CD4-positive, alpha-beta T cell treated with Interleukin-21 for 1 hour (primary cell): ENCODE measurements at places on chromosomes 6 and 20.

GRCh38 chr6:152270301-152270925 is 366.7 kb downstream of the SYNE1 start:
- DNase-seq, result no peak

- DNase-seq, result no peak
These were observed 1003.3 kb upstream of the MAP3K7 start for GRCh38 chr6:91590191-91590590.

- no peak for DNase-seq
These were observed 7.6 kb upstream of the SYNDIG1 start for GRCh38 chr20:24461848-24462247.

DNA sequence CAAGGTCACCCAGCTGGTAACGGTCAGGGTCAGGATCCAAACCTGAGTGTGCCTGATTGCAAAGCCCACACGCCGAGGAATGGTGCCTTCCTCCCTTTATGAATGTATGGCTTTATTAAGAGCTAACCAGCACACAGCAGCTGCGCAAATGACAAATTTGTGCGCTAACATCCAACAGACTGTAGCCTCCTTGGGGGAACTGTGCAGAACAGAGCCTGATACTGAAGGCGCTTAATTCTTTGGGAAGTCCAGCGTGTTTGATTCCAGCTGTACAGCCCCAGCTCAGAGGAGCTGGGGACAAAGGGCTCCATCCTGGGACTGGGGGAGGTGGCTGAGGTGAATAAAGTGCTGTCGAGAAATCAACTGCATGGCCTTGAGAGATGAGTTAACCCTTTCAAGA is 75.7 kb upstream of the JARID2 start:
- DNase-seq, result no peak

DNA sequence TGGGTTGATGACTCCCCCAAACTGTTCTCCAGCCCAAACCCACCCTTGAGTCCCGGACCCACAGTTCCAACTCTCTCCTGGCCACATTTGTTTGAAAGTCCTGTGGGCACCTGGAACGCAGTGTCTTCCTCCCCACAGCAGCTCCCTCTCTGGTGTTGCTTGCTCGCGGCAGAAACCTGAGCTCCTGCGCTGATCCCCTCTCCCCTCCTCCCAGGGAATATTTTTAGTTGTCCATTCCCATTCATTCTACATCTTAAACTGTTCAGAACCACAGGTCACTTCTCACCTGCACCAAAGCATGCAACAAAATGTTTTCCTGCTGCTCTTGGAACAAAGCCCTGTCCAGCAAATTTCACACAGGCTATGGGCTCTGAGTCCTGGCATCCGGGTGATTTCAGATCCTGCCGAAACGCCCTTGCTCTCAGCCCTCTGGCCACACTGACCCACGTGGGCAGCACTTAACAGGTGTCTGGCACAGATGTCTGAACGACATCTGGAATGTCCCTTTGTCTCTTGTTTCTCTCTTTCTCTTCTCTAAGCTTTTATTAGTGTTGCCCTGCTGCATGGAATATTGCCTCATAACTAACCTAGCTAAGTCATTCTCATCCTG is 27.0 kb upstream of the PMEPA1 start:
- no peak for DNase-seq

DNA sequence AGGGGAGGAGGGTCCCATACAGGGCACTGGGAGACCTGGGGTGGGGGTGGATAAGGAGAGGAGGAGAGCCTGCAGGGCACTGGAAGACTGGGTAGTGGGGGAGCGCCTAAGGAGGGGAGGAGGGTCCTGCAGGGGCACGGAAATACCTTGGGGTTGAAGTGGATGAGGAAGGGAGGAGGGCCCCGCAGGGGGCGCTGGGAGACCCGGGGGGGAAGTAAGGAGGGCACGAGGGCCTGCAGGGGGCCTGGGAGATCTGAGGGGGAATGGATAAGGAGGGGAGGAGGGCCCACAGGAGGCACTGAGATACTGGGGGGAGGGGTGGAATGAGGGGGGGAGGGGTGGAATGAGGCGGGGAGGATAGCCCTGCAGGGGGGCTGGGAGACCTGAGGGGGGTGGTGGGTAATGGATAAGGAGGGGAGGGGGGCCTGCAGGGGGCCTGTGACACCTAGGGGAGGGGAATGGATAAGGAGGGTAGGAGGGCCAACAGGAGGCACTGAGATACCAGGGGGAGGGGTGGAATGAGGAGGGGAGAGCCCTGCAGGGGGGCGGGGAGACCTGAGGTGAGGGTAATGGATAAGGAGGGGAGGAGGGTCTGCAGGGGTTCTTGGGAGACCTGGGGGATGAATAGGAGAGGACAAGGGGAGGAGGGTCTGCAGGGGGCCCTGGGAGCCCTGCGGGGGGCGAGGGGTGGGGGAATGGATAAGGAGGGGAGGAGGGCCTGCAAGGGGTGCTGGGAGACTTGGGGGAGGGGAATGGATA is 567 bp upstream of the CTCFL start:
- DNase-seq, result no peak

DNA sequence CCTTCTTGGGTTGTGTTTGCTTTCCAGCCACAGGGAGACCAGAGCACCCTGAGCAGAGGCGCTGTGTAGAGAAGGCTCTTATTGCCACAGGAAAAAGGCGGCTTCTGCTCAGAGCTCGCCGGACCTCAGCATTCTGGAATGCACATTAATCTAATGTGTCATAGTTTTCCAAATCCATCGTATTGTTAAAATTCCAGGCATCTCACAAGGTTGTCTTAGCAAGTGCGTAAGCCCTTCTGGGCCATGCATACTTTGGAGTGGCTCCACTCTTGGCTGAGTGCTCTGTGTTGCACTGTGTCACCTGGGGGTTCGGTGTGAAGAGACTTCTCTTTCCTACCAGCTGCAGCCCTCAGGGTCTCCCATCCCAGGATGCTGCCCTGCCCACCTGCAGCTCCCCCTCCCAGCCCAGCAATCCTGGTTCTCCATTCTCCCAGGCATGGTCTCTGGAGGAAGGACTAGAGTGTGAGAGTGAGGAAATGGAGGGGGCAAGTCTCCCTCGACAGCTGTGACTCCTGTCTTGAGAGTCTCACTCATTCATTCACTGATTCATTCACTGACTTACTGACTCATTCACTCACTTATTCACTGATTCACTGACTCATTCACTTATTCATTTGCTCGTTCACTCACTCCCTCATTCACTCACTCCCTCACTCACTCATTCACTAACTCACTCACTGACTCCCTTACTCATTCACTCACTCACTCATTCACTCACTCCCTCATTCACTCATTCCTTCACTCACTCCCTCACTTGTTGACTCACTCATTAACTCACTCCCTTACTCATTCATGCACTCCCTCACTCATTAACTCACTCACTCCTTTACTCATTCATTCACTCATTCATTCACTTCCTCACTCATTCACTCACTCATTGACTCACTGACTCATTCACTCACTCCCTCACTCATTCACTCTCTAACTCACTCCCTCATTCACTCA is 83.7 kb upstream of the MPC1 start:
- no peak for DNase-seq

- DNase-seq, result no peak
These were observed 177.3 kb downstream of the CARMIL1 start for GRCh38 chr6:25456249-25457040.

DNA sequence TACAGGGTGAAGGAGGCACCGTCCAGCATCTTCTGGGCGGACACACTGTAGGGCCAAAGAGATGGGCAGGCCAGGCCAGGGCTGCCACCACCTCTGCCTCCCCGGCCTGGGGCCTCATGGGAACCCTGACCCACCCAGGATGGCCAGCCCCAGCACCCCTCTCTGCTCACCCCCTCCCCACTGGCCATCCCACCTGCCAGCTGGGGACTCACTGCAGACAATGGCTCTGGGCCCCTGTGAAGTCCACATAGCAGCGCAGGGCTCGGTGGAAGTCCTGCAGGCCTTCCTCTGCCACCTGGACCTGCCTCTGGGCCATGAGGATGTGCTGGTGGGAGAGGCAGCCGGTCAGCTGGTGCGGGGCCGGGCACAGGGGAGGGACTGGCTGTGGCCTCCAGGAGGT is 3.6 kb upstream of the C20orf144 start:
- no peak for DNase-seq

DNA sequence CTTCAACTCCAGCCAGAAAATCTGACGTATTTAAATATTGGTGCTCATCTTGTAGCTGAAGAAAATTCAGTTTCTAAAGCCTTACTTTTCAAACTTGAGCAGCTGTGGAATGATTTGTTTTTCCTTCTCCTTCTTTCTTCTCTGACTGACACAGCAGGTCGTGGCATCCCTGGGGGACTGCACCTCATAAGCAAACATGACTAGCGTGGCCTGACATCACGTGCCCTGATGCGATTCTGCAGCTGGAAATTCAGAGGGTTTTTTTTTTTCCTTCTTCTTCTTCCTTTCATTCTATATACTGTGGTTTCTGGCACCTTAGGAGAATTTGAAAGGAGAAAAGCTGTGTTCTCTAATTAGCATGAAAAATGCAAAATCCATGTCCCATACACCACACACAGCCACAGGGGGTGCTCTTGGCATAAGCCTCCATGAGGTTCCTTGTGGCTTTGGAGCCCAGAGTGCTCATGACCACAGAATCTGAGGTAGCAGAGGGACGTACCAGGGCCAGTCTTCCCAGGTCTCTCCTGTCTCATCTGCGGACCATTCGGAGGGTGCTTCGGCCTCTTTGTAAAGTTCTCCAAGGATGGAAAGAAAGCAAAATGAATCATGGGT is 258.5 kb upstream of the CDH4 start:
- no peak for DNase-seq

GRCh38 chr20:63093966-63094766 is 87.4 kb upstream of the BHLHE23 start:
- no peak for DNase-seq
